ENCODE measurements at places on chromosomes 16 and 17. TPM values are rescaled to one million over a fixed set of nuclear protein-coding genes. Genes with fewer than 3 reads are reported as not detected.

ZNF319 gene
- total RNA-seq: 10.9 TPM

IGSF6 gene
- total RNA-seq: 8.1 TPM

SPATA22 gene
- total RNA-seq: 0.31 TPM

ASPHD1 gene
- total RNA-seq: 8.9 TPM

- no peak for DNase-seq
Observed at GRCh38 chr17:33015716-33016346, 24.2 kb downstream of the SPACA3 start.

GRCh38 chr16:12540290-12540689 lies 263.4 kb downstream of the CPPED1 start:
- DNase-seq: no peak

DNA sequence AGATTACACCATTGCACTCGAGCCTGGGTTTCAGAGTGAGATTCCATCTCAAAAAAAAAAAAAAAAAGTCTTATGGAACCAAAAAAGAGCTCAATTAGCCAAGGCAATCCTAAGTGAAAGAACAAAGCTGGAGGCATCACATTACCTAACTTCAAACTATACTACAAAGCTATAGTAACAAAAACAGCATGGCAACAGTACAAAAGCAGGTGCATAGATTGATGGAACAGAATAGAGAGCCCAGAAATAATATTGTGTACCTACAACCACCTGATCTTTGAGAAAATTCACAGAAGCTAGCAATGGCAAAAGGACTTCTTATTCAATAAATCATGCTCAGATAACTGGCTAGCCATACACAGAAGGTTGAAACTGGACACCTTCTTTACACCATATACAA lies 24.7 kb upstream of the CCL2 start:
- DNase-seq: no peak

DNA sequence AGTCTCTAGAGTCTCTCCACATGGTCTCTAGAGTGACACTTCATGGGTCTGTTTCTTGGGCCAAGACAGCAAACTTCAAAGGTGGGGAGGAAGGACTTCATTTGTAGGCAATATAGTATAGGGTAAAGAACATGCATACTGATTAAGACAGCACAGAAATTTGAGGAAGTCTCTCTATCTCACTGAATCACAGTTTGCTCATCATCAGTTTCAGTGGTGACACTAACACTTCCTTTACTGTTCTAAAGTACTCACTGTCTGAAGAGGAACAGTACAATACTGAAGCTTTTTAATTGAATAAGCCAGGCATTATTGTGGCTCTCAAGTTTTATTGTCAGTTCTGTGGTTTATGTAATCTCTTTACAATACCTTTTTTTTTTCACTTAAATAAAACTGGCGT lies 656.4 kb upstream of the CDH8 start:
- DNase-seq: no peak

DNA sequence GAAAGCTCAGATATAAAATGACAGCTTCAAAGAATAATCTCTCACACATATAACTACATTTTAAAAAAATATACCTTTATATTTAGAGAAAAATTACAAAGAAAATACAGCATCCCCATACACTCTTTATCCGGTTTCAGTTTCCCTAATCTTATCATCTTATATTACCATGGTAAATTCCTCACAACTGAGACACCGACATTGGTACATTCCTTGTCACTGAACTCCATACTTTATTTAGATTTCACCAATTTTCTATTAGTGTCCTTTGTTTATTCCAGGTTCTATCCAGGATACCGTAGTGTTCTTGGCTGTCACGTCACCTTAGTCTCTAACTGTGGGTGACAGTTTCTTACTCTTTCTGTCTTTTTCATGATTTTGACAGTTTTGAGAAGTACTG lies 22.0 kb upstream of the ABCA10 start:
- DNase-seq: no peak

DNA sequence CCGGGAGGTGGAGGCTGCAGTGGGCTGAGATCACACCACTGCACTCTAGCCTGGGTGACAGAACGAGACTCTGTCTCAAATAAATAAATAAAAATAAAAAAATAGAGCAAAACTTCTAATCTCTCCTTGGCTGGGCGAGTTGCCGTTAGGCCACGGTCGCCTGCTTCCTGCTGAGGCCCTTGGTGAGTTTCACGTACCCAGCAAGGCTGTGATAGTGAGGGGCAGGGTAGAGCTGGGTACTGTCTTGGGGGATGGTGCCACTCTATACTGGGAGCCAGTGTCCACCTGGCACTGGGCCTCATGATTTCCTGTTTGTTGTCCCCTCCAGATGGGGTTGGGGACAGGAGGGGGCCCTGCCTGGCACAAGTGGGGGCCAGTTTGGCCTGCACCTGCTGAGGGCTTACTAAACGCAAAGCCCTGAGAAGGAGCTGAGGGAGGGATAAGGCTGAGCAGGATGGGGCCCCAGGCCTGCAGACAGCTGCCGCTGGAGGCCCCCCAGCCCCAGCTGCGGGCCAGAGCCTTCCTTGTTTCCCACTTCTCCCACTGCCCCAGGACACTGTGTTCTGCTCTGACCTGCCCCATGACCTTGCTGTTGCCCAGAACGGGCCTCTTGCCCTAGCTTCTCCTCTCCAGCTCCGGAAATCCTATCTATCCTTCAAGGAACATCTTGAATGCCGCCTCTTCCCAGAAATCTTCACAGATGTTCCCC lies 25.4 kb downstream of the GJD3 start:
- no peak for DNase-seq

GRCh38 chr17:8873801-8874715 lies 6.6 kb upstream of the PIK3R6 start:
- DNase-seq: no peak

DNA sequence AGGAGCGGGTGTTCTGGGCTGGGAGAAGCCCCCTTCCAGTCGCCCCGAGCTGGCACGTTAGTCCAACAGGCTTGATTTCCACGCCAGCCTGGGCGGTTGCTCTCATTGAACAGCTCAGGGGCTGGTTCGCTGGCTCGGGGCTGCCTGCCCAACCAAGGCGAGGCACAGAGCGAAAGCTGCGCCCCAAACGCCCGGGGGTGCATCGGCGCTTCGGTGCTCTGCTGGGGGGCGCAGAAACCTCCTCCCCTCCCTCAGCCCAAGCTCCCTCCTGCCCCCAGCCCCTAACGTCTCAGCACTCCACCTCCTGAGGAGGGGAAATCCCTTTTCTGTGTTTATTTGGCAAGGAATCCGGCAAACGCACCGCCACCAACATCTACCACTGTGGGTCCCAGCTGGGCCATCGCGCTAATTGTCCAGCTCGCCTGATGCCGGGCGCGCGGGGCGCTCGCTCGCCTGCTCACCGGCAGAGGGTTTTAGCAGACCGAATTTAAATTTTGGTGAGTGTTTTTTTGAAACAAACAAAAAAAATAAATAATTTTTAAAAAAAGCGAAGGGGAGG lies 29.5 kb upstream of the RBFOX1 start:
- DNase-seq: peak; percentile 23

GRCh38 chr16:31869511-31870201 lies 4.0 kb upstream of the ZNF267 start:
- DNase-seq: no peak

- peak; percentile 82 for DNase-seq
Observed at GRCh38 chr17:81456798-81457197, 55.8 kb downstream of the ACTG1 start.

DNA sequence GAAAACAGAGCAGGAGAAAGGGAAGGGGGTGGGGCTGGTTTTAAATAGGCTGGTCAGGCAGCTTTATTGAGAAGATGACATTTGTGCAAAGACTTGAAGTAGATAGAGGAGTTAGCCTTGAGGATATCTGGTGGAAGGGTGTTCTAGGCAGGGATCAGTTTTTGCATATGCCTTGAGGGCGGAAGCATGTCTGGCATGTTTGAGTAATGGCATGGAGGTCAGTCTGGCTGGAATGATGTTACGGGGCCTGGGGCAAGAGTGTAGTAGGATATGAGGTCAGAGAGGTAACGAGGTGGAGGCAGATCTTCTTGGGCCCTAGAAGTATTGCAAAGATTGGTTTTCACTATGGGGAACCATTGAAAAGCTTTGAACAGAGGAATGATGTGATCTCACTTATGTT lies 4.8 kb downstream of the RABEP1 start:
- DNase-seq: no peak

GRCh38 chr17:47994724-47995123 lies 23.8 kb downstream of the CDK5RAP3 start:
- no peak for DNase-seq

DNA sequence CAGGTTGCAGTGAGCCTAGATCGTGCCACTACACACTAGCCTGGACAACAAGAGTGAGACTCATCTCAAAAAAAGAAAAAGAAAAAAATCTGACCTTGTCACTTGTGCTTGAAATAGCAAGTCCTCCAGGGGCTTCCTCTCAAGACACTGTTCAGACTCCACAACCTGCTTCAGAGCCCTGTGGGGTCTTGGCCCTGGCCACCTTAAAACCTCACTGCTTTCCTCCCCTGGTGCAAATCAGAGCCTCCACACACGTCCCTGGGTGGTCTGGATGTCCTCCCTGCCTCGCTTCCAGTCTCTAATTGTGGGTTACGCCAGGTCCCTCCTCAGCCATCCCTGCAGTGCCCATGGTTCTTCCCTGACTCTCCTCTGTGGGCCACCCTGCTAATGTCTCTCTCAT lies 4.7 kb downstream of the ACD start:
- no peak for DNase-seq
